Osteoblast (primary cell): ENCODE measurements at places on chromosomes 4 and X.

GRCh38 chrX:154368630-154369448 is 5.6 kb downstream of the FLNA start:
- peak; percentile 98 for DNase-seq

- no peak for DNase-seq
Measured at GRCh38 chr4:57131849-57132742, 21.9 kb upstream of the IGFBP7 start.

GRCh38 chr4:181478656-181479055 is 764.5 kb upstream of the TENM3 start:
- no peak for DNase-seq

- DNase-seq: no peak
Measured at GRCh38 chr4:116413222-116413621, 672.2 kb downstream of the TRAM1L1 start.

DNA sequence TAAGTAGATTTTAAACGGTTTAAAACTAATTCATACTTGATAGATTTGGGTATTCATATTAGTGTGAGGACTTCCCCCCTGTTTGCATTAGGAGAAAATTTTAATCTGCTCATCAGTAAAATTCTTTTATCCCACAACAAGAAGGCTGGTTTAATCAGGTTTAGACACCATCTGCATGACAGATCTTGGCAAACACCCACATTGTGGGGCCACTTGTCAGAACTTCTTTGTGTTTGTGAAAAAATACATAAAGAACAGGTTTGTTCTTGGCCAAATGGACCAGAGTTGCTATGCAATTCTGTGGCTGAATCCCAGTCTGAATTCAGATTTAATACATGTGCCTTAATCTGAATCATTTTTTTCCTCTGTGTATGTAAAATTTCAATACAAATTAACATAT is 121.1 kb downstream of the REPS2 start:
- no peak for DNase-seq
